Ovary (tissue), 10 donors: ENCODE measurements at places on chromosomes 5 and 9. TPM values are rescaled to one million over a fixed set of nuclear protein-coding genes. Genes with fewer than 3 reads are reported as not detected.
A peak's percentile ranks its signal among the peaks of the same experiment; 100 is the strongest.

DNA sequence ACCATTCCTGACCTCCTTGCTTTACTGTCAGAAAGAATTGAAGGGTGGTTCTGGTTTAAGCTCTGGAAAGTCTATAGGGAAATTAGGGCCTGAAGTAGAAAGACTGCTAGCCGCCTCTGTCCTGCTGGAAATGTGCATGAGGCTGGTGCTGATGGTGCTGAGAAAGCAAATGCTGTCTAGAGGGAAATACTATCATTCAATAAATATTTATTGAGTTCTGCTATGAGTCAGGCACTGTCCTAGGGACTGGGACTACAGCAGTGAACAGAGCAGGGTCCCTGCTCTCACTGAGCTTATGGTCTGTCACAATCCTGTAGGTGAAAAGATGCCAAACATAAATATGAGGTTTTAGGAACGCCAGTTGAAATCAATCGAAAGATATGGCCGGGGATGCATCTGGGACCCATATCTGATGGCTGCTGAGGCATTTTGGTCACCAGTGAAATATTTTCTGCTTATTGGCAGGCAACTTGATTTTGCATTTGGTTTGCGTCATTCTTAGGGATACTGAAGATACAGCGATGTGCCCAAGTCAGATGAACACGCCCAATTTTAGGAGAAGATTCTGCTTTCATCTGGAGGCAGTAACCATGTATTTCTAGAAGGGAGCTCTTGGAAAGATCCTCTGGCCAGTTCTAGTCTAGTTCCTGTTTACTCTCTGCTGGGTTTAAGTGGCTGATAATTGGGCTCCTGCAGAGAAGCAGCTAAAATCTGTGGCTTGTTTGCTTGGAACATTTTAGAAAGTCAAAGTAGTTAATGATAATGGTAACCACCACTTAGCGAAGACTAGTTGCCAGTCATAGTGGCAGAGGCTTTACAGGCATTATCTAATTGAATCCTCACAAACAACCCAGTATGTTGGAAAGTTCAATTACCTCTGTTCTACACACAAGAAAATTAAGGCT lies 73.3 kb downstream of the INSYN2B start:
- DNase-seq: no peak

- DNase-seq: peak; percentile 47
Measured at GRCh38 chr5:135977375-135977928, 22.7 kb upstream of the LECT2 start.

Gene TRIP13
- total RNA-seq: 2.9 TPM

- no peak for DNase-seq
Measured at GRCh38 chr5:67195406-67196275, 958 bp downstream of the CD180 start.

GRCh38 chr9:108889649-108890067 lies 27.6 kb downstream of the ACTL7A start:
- DNase-seq: no peak

- DNase-seq: no peak
Measured at GRCh38 chr9:105651806-105652205, 10.5 kb upstream of the TAL2 start.

Gene DOCK2
- total RNA-seq: 6.7 TPM

- DNase-seq: no peak
Measured at GRCh38 chr9:26744191-26744965, 148.2 kb downstream of the CAAP1 start.

DNA sequence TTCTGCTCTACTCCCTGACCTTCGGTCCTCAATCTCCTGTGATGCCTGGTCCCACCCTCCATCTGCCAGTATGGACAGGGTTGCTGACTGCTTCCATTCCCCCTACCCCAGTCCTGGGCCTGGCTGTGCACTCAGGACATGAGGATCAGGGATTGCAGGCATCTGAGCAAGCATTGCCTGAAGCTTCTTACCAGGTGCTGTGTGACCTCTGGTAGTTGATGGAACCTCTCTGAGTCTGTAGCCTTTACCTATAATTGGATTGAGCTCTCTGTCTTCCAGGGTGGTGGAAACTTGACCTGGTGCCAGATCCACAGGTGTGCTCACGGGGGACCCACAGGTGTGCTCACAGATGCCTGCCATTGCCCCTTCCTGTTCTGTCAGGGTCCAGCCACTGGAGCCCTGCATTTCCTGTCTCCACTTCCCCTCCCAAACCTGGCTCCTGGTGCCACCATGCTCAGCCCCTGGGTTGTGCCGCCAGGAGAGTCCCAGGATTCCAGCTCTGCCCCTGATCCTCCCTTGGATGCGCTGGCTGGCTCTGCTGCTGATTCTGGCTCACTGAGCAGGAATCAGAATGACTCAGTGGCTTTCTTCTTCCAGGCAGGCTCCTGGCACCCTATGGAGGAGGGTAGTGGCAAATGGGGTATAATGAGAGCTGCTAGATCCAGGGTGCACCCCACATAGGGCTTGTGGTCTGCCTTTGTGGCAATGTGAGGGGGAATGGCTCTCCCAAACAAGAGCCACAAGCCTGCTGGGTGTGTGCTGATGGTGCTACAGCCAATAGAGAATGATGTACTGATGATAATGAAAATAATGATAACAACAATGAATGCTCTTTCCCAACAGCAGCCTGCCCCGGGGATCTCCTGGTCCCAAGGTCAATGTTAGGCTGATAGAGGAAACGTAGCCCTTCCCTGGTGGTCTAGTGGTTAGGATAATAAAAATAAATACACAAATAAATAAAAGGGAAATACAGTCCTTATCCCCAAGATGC lies 35.2 kb upstream of the PSD2 start:
- DNase-seq: no peak

- DNase-seq: no peak
Measured at GRCh38 chr9:966870-967269, 9.6 kb upstream of the DMRT3 start.

DNA sequence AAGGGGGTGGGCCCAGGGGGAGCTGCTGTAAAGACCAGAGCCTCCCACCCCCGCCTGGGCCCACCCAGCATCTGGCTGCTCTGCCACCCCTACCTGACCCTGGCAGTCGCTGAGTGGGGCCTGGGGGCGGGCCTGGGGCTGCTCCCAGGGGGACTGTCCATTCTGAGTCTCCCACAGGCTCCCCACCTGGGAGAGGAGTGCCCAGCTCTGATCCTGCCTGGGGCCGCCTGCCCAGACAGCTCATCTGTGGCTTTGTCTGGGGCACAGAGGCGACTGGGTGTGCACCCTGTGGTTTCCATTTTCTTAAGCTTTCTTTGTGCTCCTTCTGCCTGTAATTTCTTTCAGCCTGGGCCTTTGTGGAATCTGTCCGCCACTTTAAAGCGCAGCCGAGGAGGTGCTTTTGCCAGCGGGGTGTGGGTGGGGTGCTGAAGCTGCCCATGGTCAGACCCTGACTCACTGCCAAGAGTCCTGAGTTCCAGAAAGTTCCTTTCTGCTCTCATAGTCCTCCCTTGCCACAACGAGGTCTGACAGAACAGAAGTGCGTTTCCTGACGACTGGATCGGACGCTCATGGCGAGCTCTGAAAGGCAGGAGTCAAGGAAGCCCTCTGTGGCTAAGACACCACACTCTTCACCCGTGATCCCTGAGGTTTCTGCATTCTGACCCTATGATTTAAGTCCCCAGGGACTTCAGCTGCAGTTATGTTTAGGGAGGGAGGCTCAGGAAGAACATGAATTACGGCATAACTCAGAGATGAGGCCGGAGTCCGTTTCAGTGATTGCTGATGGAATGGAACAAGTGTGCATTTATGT lies 225.0 kb downstream of the FANCC start:
- DNase-seq: no peak

- no peak for DNase-seq
Measured at GRCh38 chr9:130189840-130190239, 17.6 kb downstream of the NCS1 start.

Gene TNFSF15
- 0.12 TPM for total RNA-seq

Gene HSPA5
- total RNA-seq: 67.1 TPM

DNA sequence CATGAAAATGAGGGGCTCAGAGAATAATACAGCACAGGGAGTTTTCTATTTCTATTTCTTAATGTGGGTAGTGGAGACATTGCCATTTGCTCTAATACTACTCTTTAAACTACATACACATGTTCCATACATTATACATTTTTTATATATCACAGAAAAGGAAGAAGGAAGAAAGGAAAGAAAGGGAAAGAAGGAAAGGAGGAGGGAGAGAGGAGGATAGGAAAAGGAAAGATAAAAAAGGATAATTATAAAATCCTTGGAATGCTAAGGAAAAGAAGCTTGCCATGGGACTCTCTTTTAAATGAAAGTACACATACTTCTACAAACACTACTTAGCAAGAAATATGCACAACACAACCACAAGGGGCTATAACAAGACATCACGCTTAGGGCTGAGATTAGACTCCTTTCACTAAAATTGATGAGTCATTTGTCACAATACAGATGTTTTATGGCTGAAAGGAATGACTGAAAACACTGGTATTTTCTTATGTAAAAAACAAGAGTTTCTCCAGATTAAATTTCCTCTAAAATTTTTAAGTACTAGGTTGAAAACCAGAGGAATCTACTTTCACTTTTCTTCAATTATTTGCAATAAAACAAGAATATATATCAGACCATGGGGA lies 219.8 kb downstream of the ARL15 start:
- no peak for DNase-seq

Gene ANKRD31
- 0.13 TPM for total RNA-seq

DNA sequence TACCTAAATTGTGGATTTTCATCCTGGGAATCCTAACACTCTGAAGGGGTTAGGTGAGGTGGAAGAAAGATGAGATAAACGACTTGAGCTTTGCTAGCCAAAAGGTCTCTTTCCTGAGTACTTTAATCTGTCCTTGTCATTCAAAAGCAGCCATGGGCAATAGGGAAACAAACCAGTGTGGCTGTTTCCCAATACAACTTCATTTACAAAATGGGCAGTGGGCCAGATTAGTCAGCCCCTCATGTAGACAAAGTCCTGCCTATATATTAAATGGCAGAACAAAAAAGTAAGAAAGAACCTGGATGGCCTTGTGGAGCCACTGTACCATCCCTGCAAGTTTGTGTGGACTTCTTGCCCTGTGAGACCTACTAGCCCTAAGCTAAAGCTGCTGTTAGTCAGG lies 51.0 kb upstream of the NFIL3 start:
- no peak for DNase-seq

GRCh38 chr5:96930058-96930457 lies 5.8 kb upstream of the LNPEP start:
- DNase-seq: no peak

DNA sequence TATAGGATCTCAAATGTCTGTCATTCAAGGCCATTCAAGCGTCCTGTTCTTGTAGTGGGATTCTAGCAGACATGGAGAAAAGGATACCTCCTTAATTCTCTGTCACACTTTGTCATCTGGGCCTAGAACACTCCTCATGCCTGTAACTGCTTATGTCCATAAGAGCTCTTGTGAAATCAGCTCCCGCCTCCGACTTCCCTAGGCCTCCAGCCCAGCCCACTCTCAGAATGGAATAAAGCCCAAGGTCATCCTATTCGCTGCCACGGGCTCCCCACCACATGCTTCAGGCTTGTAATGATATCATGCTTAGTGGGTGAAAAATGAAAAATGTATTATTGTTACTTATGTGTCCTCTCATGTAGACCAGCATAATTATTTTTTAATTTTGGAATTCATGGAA lies 632.5 kb downstream of the ISL1 start:
- peak; percentile 16 for DNase-seq

DNA sequence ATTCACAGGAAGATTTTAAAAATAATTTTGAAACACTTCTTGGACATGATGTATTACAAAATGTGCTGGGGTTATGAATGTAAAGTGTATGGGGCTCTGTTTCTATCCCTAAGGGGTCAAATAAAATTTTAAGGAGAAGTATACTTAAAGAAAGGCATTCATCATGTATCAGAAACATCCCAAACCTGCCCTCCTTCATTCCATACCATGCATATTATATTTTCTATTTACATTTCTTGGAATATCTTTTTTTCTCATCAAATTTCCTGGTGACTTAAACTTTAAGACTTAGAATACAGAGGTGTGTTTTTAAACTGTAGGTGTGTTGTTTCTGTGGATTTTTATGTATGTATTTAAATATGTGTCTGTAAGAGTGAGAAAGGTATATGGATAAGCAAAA lies 96.1 kb upstream of the ADAMTS19 start:
- no peak for DNase-seq

- no peak for DNase-seq
Measured at GRCh38 chr9:79687131-79687447, 115.3 kb downstream of the TLE4 start.

- DNase-seq: no peak
Measured at GRCh38 chr5:3424946-3425345, 170.7 kb upstream of the IRX1 start.

GRCh38 chr9:119004618-119004990 lies 364.6 kb downstream of the BRINP1 start:
- DNase-seq: peak; percentile 40

Gene MYOZ3
- total RNA-seq: 1.8 TPM

Gene PFN3
- not detected for total RNA-seq

Gene PCSK5
- 40.1 TPM for total RNA-seq

DNA sequence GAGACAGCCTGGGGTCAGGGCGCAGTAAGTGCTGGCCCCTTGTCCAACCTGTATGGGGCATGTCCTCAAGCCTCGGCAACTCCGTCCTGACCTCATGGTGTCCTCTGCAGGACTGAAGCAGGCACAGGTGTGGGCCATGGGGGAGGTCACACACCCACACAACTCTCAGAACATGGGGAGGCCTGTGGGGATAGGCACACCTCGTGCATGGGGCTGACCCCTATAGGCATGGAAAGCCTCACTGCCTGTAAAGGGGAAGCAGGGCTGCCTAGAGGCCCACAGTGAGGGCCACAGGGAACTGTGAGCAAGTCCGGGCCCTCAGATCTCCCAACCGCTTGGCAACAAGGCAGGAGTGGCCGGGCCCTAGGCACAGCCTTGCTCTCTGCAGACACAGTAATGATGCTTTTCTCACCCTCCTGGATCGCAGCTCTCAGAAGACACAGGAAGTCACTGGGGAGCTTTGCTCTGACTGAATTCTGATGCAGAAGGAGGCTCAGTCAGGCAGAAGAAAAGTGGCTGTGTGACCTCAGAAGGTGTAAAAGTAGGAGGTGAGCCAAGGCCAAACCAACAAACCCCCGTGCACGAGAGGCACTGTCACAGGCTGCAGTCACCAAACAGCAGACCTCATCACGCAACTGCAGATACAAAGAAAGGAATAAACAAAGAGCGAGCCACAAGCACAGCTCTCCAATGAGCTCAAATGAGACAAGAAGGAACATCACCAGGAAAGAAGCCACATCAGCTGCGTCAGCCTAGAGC lies 5.4 kb downstream of the IPPK start:
- no peak for DNase-seq
